KBM-7 (cell line): ENCODE measurements at places on chromosomes 6 and 20.

- DNase-seq = peak; percentile 72
These were observed 124.2 kb upstream of the PTPN1 start for GRCh38 chr20:50385733-50386640.

DNA sequence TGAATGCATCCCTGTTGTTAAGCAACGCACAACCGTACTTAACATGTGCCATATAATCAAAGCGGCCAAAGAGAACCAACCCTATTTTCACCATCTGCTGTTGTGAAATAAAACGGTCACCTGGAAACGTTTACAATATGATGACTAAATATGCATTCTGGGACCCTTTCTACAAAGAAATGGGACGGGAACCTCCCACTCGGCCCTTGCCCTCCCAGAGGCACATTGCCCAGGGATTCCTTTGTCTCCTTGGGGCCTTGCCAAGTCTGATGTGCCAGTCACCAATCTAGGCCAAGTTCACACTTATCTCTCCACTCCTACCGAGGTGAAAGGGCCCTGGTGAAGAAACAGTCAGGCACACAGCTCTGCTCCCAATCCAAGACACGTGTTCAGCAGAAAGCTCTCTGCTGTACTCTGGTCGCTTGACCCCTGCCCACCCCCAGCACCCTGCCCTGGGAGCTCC lies 427.4 kb upstream of the JARID2 start:
- DNase-seq = no peak

- no peak for DNase-seq
These were observed 50.6 kb upstream of the TMEM170B start for GRCh38 chr6:11486959-11487358.

GRCh38 chr20:32019156-32019510 lies 8.9 kb downstream of the CCM2L start:
- no peak for DNase-seq

DNA sequence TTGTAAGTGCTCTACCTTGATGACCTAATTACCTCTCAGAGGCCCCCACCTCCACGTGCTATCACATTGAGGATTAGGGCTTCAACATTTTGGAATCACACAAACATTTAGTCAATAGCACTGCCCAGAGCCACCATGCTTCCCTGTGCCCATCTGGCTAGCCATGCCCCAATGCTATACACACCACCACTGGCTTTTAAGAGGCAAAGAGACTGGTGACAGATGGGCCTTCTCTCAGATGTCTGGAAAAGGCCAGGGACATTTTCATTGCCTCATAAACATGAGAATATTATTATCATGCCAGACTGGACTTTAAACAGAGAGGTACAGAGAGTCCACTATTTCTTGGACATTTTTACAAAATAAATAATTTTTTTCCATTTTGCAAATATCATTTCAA lies 29.8 kb downstream of the TRMT6 start:
- no peak for DNase-seq

GRCh38 chr20:22563062-22563965 lies 21.1 kb downstream of the FOXA2 start:
- no peak for DNase-seq

- DNase-seq = no peak
These were observed 28.1 kb upstream of the QKI start for GRCh38 chr6:163386329-163386908.

DNA sequence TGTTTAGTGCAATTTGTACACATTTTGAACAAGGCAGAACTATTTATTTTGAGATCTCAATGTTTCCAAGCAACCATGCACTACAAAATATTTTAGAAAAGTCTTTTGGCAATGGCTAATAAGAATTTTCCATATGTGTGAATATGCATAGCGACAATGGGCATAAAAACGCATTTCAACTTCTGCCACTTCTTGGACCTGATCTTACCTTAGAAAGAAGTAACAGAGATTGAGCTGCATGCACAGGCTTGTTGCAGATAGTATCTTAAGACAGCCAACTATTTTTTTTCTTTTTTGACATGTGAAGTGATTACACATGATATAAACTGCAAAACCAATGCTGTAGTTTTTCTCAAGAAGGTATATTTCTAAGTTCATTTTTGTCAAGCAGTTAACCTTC lies 210.4 kb upstream of the PHACTR1 start:
- DNase-seq = no peak

DNA sequence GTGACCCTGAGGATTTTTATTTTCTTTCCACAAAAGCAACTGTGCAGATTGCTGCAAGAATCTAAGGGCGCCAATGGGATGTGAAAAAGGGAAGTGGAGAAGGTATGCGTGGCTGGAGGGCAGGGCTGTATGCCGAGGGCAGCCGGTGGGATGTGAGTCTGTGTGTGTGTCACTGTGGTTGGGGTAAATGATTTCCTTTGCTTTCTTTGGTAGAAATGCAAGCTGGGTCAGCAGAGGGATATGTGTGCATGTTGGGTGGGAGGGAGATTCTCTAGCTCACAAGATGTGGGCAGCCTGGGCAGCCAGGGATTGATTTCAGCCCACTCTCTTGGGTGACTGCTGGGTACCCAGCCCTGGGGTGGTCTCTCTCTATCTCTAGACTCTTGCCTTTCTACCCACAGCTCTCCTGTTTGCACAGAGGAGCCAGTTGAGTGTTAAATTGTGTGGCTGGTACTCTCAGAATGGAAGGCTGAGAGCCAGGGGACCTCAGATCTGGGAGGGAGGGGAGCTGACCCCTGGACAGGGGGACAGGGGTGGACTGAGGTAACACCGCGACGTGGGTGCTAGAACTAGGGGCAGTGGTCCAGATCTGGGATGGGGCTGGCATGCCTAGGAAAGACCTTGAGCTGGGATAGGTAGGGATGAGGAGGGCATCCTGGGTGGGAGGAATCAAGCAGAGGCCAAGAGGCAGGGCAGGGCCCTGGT lies 136.8 kb upstream of the RNF24 start:
- peak; percentile 90 for DNase-seq

- no peak for DNase-seq
These were observed 98.7 kb downstream of the ANKRD60 start for GRCh38 chr20:58129721-58130151.

DNA sequence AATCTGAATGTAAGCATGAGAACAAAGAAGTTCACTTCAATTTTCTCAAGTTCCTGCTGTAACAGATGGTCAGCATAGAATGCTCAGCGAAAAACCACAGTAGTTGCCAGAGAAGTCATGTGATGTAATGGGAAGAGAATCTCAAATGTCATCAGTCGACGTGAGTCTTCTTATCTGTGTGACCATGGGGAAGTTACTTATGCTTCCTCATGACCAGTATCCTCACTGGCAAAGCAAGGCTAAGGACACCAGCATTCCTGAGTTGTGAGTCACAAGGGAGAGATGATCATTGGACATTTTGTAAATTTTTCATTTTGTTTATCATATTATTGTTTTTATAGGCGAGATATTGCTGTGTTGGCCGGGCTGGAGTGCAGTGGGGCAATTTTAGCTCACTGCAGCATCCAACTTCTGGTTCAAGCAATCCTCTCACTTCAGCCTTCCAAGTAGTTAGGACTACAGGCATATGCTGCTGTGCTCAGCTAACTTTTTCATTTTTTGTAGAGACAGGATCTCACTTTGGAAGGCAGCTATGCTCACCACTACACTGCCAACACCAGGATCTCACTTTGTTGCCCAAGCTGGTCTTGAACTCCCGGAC lies 21.9 kb downstream of the SGK1 start:
- peak; percentile 84 for DNase-seq

- no peak for DNase-seq
These were observed 169.1 kb upstream of the SASH1 start for GRCh38 chr6:148173548-148173947.

DNA sequence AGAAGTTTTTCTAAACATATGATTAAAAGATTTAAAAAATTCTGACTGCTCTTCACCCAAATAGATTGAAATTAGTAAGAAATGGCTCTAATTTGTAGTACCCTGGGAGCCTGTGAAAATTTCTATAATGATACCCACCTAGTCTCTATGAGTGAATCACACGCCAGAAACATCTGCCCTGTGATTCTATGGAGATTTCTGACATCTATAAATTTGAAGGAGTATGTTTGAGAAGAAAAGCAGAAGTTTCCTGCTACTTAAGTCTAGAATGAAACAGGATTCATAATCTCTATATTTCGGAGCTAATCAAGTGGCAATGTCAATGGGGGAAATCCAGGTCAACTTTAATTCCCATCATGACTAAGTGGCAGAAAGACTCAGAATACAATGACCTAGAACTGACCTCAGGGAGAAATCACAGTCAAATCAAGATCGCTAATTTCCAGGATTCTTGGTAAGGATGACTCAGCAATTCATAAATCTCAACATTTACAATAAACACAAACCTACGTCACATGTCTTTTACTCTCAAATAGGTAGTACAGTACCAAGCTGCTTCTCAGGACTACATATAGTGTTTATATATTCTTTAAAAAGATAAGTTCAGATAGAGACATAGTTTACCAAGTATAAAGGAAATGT lies 186.2 kb upstream of the TNFAIP3 start:
- no peak for DNase-seq

DNA sequence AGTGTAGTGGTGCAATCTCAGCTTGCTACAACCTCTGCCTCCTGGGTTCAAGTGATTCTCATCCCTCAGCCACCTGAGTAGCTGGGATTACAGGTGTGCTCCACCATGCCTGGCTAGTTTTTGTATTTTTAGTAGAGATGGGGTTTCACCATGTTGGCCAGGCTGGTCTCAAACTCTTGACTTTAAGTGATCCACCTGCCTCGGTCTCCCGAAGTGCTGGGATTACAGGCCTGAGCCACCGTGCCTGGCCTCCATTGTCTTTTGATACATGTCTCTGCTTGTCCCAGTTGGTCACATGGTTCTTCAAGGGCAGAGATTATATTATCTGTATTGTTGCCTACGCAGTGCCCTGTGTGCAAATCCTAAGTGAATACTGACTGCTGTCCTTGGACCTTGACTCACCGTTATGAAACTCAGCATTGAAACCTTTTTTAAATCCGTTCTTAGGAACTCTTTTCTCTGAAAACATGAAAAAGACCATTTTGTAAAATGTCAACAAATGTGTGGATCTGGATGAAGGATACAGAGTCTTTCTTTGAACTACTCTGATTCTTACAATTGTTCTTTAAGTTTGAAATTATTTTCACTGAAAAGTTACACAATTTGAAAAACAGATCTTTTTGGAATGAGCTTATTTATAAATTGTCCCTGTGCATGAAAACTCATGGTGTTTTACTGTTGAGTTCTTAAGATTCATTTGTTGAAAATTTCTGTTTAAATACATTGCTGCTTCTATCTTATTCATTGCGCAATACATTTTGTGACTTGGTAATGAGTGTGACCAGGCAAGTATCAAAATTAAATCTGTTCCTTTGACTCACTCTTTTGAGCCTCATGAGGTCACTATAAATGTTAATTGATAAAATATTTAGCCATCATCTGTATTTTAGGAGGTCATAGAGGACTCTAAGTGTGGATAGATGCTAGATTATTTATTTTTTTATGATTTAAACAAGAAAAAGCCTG lies 293.5 kb downstream of the UTRN start:
- DNase-seq = no peak

- no peak for DNase-seq
These were observed 116.2 kb upstream of the PLCB4 start for GRCh38 chr20:8952721-8953120.

GRCh38 chr6:32432050-32432450 lies 7.6 kb upstream of the HLA-DRA start:
- DNase-seq = peak; percentile 67

GRCh38 chr6:36914227-36914794 lies 28.6 kb downstream of the C6orf89 start:
- no peak for DNase-seq

DNA sequence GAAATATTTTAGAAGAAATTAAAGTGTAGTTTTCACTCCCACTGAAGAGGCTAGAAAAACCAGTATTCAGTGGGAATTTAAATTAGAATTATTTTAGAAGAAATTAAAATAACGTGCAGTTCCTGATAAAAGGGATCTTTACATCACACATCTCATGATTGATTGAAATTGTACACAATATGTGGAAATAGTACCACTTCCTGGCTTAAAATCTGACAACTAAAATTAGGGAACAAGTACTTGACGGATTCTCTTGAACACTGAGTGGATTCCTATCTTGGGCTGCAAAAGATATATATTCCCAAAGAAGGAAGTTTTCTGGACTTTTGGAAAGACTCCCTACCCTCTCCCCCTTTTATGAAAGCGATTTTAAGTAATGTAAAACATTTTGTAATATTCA lies 14.6 kb upstream of the MTCL3 start:
- DNase-seq = no peak

DNA sequence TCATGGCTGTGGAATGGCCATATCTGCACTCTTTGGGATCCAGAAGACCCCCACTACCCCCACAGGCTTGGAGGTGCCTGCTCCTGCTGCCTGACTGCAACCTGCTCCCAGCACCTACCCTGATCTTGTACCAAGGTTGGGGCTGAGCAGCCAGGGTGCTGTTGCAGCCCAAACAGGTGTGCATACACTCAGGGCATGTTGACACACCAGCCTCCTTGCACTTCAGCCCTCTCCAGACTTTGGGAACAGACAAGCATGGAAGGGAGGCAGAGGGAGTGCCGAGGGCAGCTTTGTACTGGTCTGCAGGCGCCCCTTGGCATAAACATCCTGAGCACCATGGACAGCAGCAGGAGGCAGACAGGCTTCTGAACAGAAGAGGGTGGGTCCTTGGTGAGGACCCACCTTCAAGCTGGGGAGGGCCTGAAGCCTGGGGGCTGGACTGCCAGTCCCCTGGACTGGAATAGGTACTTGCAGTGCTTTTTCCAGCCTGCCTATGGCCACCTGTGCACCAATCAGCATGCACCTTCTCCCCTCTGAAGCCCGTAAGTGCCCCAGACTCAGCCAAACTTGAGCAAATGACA lies 1675.8 kb downstream of the HACE1 start:
- no peak for DNase-seq

DNA sequence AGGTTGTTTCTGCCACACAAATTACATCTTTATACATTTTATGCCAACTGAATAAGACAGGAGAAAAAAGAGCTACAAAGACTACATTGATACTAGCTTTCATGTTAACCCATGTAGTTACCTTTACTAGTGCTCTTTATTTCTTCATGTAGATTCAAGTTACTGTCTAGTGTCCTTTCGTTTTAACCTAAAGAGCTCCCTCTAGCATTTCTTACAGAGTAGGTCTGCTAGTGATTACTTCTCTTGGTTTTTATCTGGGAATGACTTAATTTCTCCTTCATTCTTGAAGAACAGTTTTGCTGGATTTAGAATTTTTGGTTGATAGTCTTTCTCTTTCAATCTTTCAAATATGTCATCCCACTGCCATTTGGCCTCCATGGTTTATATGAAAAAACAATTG lies 21.2 kb upstream of the NOP56 start:
- no peak for DNase-seq

DNA sequence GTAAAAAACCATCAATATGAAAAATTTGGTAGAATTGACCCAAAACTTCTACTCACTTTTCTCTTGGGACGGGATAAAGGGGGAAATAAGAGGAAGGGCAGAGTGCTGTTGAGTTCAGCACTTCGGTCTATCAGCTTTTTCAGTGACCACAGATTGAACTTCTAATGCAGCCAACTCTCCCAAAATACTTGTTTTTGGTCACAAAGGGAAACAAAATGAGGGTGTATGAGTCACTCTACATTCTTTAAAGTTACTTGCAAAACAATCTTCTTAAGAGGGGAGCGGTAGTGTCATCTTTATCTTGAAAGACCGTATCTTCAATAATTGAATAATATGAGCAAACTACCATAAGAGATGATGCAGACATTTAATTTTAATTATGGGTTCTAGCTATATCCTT lies 661.3 kb downstream of the CD109 start:
- DNase-seq = no peak
